ENCODE measurements at places on chromosomes 7 and 10. TPM values are rescaled to one million over a fixed set of nuclear protein-coding genes. Genes with fewer than 3 reads are reported as not detected.

The SMKR1 gene
- not detected for polyA plus RNA-seq

The DEPP1 gene
- 35.2 TPM for polyA plus RNA-seq

DNA sequence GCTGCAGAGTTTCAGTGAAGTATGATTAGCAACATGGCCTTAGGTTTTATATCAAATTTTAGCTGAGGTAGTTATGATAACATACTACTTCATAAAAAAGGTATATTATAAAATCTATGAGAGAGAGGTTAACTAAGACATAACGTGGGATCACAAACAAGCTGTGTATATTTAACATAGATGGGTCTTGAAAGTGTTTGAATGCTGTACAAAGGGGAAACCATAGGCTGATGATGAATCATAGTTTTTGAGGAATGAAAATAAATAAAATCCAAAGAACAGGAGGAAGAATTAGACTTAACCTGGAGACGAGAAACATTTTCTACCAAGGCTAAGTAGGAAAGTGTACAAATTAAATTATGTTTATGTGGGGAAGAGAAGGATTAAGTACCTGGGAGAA, 119.0 kb downstream of the GNAI1 start:
- no peak for DNase-seq

GRCh38 chr7:12303495-12303894, 92.4 kb downstream of the TMEM106B start:
- DNase-seq: no peak

- no peak for DNase-seq
These were observed 26.8 kb downstream of the FRMPD2 start for GRCh38 chr10:48247680-48248079.

The DPYSL4 gene
- 2.0 TPM for polyA plus RNA-seq

- DNase-seq: no peak
These were observed 38.5 kb downstream of the FAM149B1 start for GRCh38 chr10:73206385-73206784.

Data from muscle of back (tissue), 13 donors.